ENCODE measurements at places on chromosomes 7 and 10.

GRCh38 chr7:39967406-39968161 is 17.5 kb downstream of the CDK13 start:
- no peak for ATAC-seq

DNA sequence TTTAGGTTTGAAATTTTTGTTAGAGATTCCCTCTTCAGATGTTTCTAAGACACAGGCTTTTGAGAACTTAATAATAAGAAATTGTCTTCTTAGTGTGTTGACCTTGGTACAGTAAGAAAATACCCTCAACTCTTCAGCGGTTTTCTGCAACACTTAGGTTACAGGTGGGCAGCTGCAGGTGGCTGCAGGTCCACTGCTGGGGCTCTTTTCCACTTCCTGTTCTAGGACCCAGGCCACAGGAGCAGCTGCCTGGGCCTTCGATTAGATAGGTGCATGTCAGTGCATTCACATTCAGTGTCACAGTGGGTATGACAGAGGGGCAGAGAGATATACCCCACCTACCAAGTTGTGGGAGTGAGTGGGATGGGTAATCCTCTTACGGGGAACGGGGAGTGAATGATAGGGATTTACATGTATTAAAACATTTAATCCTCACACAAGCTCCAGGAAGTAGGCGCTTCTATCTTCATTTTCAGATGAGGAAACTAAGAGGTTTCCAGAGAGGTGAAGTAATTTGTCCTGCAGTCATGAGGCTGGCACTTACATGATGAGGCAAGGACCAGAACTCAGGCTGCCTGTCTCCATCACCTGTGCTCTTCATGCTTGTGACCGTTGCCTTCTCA is 20.2 kb upstream of the SUV39H2 start:
- ATAC-seq = no peak

DNA sequence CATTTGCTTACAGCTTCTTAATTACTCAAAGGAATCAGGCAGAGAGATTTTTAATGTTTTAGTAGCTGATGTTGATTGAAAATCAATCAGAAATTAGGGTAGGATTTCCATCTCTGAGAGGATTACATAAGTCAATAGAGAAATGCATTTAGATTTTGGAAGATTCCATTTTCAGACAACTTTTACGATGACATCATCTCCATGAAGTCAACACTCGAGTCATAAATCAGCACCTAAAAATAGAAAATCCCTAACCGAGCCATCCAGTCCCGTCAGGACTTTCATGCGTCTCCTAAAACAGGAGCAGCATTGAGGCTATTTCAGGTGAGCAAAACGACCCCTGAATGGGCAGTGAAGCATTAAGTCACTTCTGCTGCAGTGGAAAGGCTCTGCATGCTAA is 279.7 kb upstream of the RNF32 start:
- ATAC-seq = no peak

GRCh38 chr10:79034271-79034876 is 34.4 kb upstream of the ZMIZ1 start:
- no peak for ATAC-seq

GRCh38 chr10:84288151-84288550 is 40.2 kb upstream of the CCSER2 start:
- no peak for ATAC-seq

DNA sequence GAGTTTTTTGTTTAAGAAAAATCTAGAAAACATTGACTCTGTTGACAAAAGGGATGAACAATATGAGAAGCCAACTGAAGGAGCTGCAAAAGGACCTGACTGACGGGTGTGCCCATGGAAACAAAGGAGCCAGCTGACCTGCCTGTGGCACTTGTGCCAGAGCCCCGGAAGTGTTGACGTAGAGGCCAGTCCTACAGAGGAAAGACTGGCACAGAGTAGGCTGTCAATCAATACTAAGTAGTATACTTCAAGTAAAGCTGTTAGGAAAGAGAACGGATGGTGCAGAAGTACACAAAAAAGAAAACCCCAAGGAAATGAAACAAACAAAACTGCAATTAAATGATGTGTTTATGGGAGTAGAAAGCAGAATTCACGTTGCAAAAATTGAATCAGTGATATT is 19.0 kb upstream of the ABI1 start:
- no peak for ATAC-seq

GRCh38 chr10:88271761-88272543 is 311.2 kb downstream of the RNLS start:
- ATAC-seq = peak; percentile 56

DNA sequence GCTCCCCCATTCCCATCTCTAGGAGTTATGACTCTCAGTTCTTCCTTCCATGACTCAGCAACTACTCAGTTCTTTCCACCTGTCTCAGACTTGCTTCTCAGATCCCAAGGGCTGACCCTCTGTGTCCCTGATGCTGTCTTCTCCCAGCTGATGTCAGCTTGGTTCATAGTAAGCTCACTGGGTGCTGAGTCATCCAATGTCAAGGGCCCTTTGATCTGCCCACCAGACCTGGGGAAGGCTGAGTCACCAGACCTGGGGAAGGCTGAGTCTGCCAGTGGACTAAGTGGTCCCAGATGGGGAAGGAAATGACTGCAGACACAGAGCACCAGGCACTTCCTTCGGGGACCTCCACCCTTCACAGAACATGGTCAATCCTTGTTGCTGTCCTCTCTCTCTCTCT is 76.1 kb upstream of the ZEB1 start:
- peak; percentile 54 for ATAC-seq

DNA sequence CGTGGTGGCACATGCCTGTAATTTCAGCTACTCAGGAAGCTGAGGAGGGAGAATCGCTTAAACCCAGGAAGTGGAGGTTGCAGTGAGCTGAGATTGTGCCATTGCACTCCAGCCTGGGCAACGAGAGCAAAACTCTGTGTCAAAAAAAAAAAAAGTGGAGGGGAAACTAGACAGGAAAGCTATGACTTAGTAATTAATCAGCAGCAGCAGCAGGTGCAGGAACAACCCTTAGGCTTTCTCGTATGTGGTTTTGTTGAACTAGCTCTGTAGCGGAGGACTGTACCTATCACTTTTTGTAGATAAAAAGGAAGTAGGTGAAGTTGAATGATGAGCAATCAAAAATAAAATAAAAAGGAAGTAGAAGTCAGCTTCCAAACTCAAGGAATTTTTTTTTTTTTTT is 76.9 kb upstream of the KMT2C start:
- ATAC-seq = peak; percentile 69

DNA sequence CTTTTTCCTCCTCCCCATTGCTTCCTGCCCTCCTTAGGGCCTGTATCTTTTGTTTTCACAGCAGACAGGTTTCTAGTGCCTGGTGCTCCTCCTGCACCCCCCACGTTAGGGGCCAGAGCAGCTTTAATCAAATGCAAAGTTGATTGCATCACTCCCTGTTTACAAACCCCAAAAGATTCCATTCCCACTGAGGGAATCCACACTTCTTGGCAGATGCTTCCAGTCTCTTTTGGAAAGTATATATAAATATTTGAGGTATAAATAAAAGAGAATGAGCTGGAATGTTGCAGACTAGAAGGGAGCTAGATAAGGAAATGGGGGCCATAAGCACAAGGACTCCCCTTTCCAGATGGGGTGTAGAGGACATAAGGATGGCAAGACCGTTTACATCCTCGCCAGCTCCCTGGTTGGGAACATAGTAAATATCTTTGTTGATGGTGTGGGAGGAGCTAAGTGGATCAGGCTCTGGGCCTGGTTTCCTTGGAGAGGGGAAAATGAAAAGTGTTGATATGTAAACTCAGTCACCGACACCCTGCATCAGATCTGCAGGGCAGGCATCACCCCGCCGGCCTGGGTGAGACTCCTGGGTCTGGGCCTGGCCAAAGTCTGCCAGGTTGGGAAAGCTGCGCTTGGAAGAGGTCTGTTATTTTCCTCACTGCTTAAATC is 6.2 kb downstream of the RARRES2 start:
- ATAC-seq = no peak

DNA sequence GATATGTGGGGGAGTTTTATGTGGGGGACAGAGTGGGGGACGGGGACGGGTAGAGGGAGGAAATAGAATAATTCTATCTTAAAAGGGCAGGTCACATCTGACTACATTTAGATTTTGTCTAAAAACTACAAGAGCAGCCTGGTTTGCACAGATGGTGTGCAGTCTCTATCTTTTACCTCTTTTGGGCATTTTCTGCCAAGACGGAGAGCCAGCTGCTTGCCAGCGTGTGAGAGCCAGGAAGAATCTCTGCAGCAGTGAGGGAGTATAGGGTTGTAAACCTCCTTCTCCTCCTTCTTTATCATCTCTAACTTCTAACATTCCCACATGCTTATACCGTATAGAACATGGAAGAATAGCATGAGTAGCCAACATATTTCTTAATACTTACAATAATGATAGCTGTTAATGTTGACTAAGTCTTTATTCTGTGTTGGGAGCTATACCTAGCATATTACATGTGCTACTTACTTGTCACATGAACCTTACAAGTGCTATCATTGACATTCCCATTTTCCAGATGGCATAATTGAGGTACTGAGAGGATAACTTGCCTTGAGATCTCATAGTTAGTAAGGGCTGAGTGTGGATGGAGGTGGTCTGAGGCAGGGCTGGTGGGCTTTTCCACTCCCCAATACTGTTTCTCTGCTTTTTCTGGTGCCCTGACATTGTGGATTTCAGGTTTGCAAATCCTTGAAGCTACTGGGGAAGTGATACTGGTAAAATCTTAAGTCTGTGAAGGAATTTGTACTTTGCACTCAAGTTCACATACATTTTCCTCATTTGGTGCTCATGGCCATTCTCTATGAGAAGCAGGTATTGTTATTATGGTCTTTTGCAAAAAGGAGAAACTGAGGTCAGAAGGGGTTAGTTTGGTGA is 1.1 kb downstream of the ENTPD1 start:
- ATAC-seq = no peak

GRCh38 chr7:147305827-147306226 is 1189.2 kb downstream of the CNTNAP2 start:
- no peak for ATAC-seq

GRCh38 chr10:120894556-120894955 is 43.4 kb downstream of the WDR11 start:
- no peak for ATAC-seq

DNA sequence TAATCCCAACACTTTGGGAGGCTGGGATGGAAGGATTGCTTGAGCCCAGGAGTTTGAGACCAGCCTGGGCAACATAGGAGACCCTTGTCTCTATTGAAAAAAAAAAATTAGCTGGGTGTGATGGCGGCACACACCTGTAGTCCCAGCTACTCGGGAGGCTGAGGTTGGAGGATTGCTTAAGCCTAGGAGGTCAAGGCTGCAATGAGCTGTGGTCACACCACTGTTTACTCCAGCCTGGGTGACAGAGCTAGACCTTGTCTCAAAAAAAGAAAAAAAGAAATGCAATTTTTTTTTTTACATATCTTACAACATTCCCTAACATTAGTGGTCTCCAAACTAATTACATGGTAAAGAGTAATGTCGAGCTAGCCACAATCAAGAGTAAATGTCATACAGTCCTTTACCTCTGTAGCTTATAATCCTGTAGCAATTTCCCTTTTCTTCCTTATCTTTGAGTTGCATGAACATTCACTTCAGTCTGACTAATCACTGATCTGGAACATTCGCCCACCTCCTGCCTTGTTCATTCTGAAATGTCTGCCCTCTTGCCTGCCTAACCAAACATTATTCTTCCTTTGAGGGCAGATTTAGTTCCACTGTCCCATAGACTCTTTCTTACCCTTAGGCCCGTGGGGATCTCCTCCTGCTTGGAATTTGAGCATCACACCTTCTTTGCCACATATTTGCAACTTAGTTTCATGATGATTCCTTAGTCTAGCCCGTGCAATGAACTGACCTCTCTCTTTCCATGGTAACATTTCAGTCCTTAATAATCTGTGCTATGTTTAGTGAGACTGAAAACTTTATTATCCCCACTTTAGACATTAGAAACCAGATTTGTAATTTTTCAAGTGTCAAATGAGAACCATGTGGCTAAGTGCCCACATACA is 4.8 kb upstream of the VCL start:
- ATAC-seq = no peak

DNA sequence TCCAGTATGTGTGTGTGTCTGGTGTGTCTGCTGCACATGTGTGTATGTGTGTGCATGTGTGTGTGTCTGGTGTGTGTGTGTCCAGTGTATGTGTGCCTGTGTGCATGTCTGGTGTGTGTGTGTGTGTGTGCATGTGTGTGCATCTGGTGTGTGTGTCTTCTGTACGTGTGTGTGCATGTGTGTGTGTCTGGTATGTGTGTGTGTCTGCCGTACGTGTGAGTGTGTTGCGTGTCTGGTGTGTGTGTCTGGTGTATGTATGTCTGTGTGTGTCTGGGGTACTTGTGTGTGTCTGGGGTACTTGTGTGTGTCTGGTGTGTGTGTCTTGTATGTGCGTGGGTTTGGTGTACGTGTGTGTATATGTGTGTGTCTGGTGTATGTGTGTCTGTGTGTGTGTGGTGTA is 289.1 kb upstream of the SHH start:
- ATAC-seq = no peak

- ATAC-seq = peak; percentile 96
Observed at GRCh38 chr7:134548877-134549276, at the start of gene AKR1B15. AKR1B15 (plus strand) TSS chr7:134549110; CDS start chr7:134564620, 15,510 bp downstream.

DNA sequence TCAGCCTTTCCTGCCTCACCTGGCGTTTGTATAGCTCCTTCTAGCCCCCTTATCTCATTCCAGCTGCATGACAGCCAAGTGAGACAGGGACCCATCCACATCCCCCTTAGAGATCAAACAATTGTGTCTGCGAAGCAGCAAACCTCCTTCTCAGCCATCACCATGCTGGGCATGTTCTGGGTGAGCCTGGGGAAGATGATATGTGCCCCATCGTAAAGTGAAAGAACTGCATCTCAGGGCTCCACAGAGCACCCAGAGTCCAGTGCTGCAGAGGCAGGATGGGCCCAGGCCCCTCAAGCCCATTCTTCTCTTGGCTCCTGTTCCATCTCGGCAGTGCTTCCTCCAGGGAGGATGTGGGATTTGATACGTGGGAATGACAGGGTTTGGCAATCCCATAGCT is 43.2 kb downstream of the FIGNL1 start:
- ATAC-seq = no peak

- ATAC-seq = no peak
Observed at GRCh38 chr10:126215746-126216631, 172.3 kb downstream of the ADAM12 start.

- ATAC-seq = no peak
Observed at GRCh38 chr10:116159197-116159596, 113.8 kb downstream of the GFRA1 start.

DNA sequence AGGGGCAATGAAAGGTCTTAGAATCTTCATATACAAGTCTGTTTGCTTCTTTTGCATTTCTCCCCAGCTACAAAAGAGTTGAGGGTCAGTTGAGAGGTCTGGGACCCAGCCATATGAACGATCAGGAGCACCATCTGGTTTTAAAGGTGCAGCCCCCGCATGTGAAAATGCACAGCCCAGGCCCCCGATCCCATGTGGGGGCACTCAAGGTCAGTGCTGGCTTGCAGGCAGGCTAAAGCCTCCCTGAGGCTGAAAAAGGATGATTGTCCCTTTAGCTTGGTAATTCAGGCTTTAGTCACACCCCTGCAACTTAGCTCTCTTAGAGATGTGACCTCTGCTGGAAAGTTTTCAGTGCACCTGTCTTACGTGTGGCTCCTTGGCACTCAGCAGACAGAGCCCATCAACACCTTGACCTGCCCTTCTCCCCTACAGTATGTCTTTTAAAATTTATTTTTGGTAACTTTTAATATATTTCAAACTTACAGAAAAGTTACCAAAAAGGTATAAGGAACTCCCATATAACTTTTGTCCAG is 80.1 kb upstream of the PDCD4 start:
- no peak for ATAC-seq

- ATAC-seq = no peak
Observed at GRCh38 chr7:112937651-112938415, 147.6 kb upstream of the TMEM168 start.

GRCh38 chr10:22681783-22682183 is 32.6 kb downstream of the PIP4K2A start:
- ATAC-seq = no peak

- ATAC-seq = no peak
Observed at GRCh38 chr7:138091032-138091431, 14.8 kb downstream of the AKR1D1 start.

GRCh38 chr7:111931958-111932357 is 274.2 kb downstream of the DOCK4 start:
- no peak for ATAC-seq

All from stimulated activated memory B cell treated with anti-CD40 and anti-IgM and Interleukin-4, amounts not matched to agents 10 μg/mL and 1 μg/mL and 100 μg/mL, for 72 hours (primary cell).